ENCODE measurements at places on chromosomes 12 and 14. TPM values are rescaled to one million over a fixed set of nuclear protein-coding genes. Genes with fewer than 3 reads are reported as not detected.

The PSEN1 gene
- total RNA-seq = 89.7 TPM

The PNMA1 gene
- total RNA-seq = 28.1 TPM

The ST8SIA1 gene
- under 0.01 TPM for total RNA-seq

The PTPRB gene
- total RNA-seq = 2.2 TPM

The KIF5A gene
- under 0.01 TPM for total RNA-seq

The NANOG gene
- under 0.01 TPM for total RNA-seq

The TSPAN19 gene
- not detected for total RNA-seq

The PEX5 gene
- 31.1 TPM for total RNA-seq

The HOXC12 gene
- total RNA-seq = not detected

The RAPGEF3 gene
- total RNA-seq = 2.0 TPM

The RHEBL1 gene
- total RNA-seq = 1.6 TPM

The FGF6 gene
- not detected for total RNA-seq

The ADAM21 gene
- 0.29 TPM for total RNA-seq

The RASSF8 gene
- 80.6 TPM for total RNA-seq

The CEBPE gene
- not detected for total RNA-seq

The CMAS gene
- total RNA-seq = 20.9 TPM

The PRICKLE1 gene
- 2.3 TPM for total RNA-seq

The ATL1 gene
- 0.66 TPM for total RNA-seq

The OTX2 gene
- not detected for total RNA-seq

The CCDC77 gene
- 11.5 TPM for total RNA-seq

The TMEM30B gene
- not detected for total RNA-seq

The OR6S1 gene
- not detected for total RNA-seq

The GPR65 gene
- total RNA-seq = 0.14 TPM

The LGMN gene
- 78.8 TPM for total RNA-seq

The CDC42BPB gene
- 142 TPM for total RNA-seq

The KRT72 gene
- total RNA-seq = not detected

The OR6C74 gene
- total RNA-seq = not detected

The NFE2 gene
- 0.44 TPM for total RNA-seq

The KRT86 gene
- not detected for total RNA-seq

The KRT80 gene
- 0.22 TPM for total RNA-seq

The ABCC9 gene
- total RNA-seq = 0.22 TPM

The BEGAIN gene
- 0.14 TPM for total RNA-seq

The TAS2R7 gene
- not detected for total RNA-seq

The TMPRSS12 gene
- total RNA-seq = not detected

The EML5 gene
- total RNA-seq = under 0.01 TPM

The NKX2-8 gene
- total RNA-seq = not detected

The TAS2R31 gene
- 7.7 TPM for total RNA-seq

The SERPINA1 gene
- 0.22 TPM for total RNA-seq

The PTGER2 gene
- total RNA-seq = 9.7 TPM

The TTC7B gene
- total RNA-seq = 39.1 TPM

The TSHR gene
- total RNA-seq = not detected

The GMFB gene
- 114 TPM for total RNA-seq

The ACSS3 gene
- 7.7 TPM for total RNA-seq

The CIROP gene
- not detected for total RNA-seq

Data from placental pericyte (primary cell).